ENCODE measurements at places on chromosomes 2 and 18. TPM values are rescaled to one million over a fixed set of nuclear protein-coding genes. Genes with fewer than 3 reads are reported as not detected.

Gene CFAP210
- not detected for total RNA-seq

DNA sequence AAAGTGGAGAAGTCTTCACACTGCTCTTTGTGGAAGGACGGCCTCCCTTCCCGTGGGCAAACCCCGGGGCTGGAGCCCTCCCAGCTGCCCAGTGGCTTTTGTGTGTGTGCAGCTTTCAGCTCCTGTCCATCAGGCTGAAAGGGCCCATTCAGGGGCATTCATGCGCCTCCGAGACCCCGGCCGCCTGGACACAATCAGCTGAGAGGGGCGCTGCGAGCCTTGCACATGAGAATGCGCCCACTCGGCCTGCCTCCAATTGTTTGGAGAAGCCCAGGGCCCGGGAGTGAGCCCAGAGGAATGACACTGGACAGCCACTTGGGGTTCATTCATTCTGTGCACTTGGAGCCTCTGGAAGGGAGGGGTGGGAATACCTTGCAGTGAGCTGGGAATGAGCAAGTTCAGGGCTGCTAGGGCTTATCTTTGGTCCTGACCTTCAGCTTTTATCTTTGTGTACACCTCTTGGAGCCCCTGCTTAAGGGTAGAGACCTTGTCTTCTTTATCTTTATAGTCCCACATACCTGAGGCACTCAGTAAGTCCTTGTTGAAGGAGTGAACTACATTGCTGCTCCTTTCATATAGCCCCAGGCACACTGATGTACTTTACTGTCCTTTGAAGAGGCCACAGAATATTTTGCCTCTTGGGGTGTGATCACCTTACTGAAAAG is 56.5 kb downstream of the TCF7L1 start:
- H3K36me3 ChIP-seq: no peaks in the 10 kb centered on the region
- peaks cover 10% of the 10 kb centered on the region for H3K4me1 ChIP-seq
- H3K4me3 ChIP-seq: no peak overlapping the region
- DNase-seq: no peak
- no peak overlapping the region for H3K27ac ChIP-seq
- no peaks in the 10 kb centered on the region for H3K27me3 ChIP-seq

Gene SKOR2
- not detected for total RNA-seq

DNA sequence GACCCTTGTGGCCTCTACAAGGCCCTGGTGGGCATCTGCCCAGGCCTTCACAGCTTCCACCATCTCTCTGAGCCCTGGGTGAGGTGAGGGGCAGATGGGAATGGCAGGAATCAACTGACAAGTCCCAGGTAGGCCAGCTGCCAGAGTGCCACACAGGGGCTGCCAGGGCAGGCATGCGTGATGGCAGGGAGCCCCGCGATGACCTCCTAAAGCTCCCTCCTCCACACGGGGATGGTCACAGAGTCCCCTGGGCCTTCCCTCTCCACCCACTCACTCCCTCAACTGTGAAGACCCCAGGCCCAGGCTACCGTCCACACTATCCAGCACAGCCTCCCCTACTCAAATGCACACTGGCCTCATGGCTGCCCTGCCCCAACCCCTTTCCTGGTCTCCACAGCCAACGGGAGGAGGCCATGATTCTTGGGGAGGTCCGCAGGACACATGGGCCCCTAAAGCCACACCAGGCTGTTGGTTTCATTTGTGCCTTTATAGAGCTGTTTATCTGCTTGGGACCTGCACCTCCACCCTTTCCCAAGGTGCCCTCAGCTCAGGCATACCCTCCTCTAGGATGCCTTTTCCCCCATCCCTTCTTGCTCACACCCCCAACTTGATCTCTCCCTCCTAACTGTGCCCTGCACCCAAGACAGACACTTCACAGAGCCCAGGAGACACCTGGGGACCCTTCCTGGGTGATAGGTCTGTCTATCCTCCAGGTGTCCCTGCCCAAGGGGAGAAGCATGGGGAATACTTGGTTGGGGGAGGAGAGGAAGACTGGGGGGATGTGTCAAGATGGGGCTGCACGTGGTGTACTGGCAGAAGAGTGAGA is 2.0 kb downstream of the PROC start:
- peaks cover 27% of the 10 kb centered on the region for H3K4me1 ChIP-seq
- H3K27me3 ChIP-seq: peaks cover 20% of the 10 kb centered on the region
- H3K36me3 ChIP-seq: no peaks in the 10 kb centered on the region

GRCh38 chr2:45275806-45276205 is 266.6 kb upstream of the SIX2 start:
- no peaks in the 10 kb centered on the region for H3K36me3 ChIP-seq
- no peak overlapping the region for H3K27ac ChIP-seq
- no peaks in the 10 kb centered on the region for H3K4me1 ChIP-seq
- DNase-seq: no peak

DNA sequence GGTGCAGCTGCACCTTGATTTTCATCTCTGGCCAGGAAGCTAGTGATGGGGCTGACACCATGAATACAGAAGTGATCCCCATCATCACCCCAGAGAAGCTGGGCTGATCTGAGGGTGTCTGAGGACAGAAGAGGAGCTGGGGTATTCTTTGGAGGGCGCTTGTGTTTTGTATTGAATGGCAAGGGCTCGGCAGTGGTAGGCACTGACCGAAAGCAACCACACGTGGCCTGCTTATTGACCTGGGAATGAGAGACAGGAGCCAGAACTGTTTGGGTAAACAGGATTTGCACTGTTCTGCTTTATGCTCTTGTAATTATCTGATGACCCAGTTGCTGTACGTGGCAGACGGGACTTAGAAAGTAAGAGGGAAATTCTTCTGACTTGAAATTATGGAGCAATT is 62.6 kb upstream of the RPL31 start:
- H3K36me3 ChIP-seq: no peaks in the 10 kb centered on the region
- no peak overlapping the region for H3K4me3 ChIP-seq
- DNase-seq: no peak

Gene CFAP53
- total RNA-seq: not detected

Gene CXCR2
- total RNA-seq: 9.0 TPM

- no peaks in the 10 kb centered on the region for H3K27me3 ChIP-seq
- DNase-seq: no peak
- no peaks in the 10 kb centered on the region for H3K36me3 ChIP-seq
- H3K4me3 ChIP-seq: no peak overlapping the region
- no peak overlapping the region for H3K27ac ChIP-seq
- no peaks in the 10 kb centered on the region for H3K4me1 ChIP-seq
Measured at GRCh38 chr2:220227266-220227920, 600.0 kb downstream of the SLC4A3 start.

GRCh38 chr2:131419441-131419840 is 55.5 kb upstream of the RAB6D start:
- H3K4me1 ChIP-seq: no peaks in the 10 kb centered on the region
- H3K4me3 ChIP-seq: no peak overlapping the region
- DNase-seq: no peak
- H3K27ac ChIP-seq: no peak overlapping the region
- H3K36me3 ChIP-seq: no peaks in the 10 kb centered on the region
- H3K27me3 ChIP-seq: peaks cover 25% of the 10 kb centered on the region

Data from upper lobe of right lung (tissue), 1 donor.